ENCODE measurements at places on chromosomes 12 and 14.
A peak's percentile ranks its signal among the peaks of the same experiment; 100 is the strongest.

- DNase-seq, result no peak
These were observed 2.4 kb upstream of the KIF26A start for GRCh38 chr14:104135904-104136471.

DNA sequence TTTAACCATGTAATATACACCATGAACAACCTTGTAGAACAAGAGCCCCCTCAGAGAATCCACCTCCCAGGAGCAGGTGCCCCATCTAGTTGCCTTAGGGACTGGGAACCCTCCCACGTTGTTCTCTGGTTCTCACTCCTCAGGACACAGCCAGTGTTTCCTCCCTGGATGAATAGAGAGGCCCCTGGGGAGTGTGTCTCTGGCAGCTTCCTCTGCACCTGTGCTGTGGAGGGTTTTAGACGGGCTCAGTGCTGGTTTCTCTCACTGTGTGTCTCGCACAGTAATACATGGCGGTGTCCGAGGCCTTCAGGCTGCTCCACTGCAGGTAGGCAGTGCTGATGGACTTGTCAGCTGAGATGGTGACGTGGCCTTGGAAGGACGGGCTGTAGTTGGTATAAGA lies 581.3 kb downstream of the TMEM121 start:
- no peak for DNase-seq

DNA sequence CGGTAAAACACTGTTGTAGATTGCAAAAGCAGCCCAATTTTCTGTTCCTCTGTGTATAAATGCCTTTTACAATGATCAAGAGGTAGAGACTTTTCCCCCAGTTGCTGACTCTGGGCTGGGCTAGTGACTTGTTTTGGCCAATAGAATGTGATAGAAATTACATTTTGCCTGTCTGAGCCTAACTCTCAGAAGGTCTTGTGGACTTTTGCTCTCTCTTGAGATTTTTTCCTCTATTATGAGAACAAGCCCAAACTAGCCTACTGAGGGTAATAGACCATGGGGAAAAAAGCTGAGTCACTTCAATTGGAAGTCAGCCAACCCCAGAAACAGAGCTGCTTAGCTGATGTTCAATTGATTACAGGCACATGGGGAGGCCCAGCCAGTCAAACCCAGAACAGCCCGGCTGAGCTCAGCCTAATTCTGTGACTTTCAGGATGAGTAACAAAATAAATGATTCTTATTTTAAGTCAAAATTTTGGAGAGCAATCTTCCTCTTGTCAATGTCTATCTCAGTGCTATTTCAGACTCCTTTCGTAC lies 61.4 kb downstream of the MYF5 start:
- DNase-seq, result peak; percentile 71

DNA sequence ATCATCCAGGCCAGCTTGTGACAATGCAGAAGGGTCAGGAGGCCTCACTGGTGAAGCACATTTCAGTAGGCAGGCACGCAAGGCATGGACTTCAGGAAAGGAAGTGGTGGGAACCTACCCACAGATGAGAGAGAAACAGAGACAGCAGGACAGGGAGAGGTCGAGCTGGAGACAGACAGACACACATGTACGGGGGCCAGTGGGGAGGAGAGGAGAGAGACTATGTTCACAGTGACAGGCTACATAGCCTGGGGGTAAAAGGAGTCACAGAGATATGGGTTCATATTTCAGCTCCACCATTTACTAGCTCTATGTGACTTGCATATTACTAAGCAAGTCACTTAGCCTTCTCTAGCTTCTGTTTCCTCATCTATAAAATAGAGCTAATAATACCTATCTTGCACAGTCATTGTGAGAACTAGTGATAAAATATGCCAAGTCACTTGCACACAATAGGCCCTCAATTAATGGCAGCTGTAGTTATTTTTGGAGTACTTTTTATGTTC lies 91.1 kb upstream of the FUT8 start:
- no peak for DNase-seq

GRCh38 chr12:102675672-102676071 lies 195.3 kb upstream of the IGF1 start:
- DNase-seq, result no peak

GRCh38 chr12:24839268-24839791 lies 109.6 kb downstream of the BCAT1 start:
- DNase-seq, result no peak

All from hepatocyte (in vitro differentiated cells).